Activated CD8-positive, alpha-beta memory T cell treated with anti-CD3 and anti-CD28 coated beads for 4 hours (primary cell): ENCODE measurements at places on chromosomes 1 and 21.

GRCh38 chr1:212606395-212607205, 2.0 kb upstream of the ATF3 start:
- DNase-seq: peak; percentile 15

DNA sequence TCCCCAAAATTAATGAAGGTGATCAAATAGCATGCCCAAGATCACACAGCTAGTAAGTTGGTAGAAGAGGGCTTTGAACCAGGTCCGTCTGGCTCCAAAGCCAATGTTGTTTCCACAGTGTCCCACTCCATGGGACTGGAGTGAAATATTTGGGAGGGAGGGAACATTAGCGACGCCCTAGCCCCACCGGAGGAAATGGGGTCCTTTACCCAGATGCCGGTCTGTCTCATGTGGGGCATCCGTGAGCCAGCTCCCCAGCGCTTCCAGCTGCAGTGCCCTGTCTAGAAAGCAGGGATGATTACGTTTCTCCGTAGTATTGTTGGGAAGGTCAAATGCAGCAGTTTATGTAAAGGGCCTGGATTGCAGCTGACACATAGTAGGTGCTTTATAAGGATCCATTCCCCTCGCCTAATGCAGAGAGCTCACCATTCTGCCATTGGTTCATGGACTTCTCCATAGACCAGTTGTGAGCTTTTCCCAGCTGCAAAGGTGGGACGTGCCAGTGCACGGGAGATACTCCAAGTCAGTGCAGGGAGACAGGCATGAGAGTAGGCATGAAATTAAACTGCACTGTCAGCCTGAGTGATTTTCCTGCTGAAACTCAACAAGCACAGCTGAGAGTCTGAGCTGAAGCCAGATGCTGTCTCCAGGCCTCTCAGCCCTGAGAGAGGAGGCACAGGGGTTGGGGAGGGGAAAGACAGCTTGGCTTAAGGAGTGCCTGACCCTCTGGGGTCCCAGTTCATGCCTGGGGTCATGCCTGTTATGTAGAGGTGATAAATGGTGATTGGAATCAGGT, 24.7 kb downstream of the QSOX1 start:
- no peak for DNase-seq

DNA sequence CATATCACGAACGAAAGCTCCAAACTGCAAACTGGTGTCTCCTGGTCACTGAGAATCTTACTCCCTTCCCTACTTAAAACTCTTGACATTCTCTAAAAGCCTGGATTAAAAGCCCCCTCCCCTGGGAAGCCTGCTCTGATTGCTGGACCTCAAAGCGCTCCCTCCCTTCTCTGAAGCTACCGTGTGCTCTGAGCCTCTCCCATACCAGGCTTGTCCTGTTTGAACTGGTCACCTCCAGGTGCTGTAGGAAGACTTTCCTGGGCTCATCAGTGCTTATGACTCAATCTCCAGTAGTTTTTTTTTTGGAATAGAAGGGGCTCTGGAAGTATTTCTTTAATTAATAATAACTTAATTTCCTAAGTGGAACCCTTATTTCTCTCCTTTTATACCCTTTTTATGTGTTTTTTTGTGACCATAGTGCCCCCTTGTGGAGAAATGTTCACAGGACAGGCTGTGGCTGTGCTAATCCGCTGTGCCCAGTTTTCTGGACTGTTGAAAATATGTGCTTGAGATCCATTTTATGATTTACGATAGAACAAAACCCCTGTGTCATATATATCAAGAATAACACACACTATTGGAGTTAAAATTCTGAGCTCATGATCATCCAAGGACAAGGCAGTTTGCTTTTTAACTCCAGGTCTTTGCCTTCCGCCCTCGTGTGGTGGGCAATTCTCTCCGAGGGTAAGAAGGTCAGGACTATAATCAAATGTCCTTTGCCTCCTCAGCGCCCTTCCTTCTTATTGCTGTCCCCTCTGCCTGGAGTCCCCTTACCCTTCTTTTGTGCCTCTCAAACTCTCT, 16.9 kb downstream of the MTARC1 start:
- no peak for DNase-seq

GRCh38 chr1:219744652-219745469, 132.0 kb upstream of the ZC3H11B start:
- no peak for DNase-seq

DNA sequence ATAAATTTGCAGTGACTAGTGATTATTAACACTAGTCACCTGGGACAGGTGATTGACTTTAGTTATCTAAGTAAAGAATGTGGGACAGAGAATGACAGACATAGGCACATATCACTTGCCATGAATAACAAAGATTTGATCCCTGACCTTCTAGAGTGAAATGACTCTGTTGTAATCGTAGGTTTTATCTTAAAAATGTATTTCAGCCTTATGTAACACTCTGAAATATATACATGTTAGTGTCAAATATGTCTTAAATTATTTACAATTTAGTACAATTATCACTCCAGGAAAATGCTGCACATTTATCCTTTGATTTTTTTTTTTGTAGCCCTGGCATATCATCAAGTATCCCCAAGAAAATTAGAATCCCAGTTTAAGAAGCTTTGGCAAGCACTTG, 186.4 kb upstream of the PTGFR start:
- no peak for DNase-seq

GRCh38 chr21:16563795-16564194, 834.0 kb downstream of the USP25 start:
- no peak for DNase-seq

DNA sequence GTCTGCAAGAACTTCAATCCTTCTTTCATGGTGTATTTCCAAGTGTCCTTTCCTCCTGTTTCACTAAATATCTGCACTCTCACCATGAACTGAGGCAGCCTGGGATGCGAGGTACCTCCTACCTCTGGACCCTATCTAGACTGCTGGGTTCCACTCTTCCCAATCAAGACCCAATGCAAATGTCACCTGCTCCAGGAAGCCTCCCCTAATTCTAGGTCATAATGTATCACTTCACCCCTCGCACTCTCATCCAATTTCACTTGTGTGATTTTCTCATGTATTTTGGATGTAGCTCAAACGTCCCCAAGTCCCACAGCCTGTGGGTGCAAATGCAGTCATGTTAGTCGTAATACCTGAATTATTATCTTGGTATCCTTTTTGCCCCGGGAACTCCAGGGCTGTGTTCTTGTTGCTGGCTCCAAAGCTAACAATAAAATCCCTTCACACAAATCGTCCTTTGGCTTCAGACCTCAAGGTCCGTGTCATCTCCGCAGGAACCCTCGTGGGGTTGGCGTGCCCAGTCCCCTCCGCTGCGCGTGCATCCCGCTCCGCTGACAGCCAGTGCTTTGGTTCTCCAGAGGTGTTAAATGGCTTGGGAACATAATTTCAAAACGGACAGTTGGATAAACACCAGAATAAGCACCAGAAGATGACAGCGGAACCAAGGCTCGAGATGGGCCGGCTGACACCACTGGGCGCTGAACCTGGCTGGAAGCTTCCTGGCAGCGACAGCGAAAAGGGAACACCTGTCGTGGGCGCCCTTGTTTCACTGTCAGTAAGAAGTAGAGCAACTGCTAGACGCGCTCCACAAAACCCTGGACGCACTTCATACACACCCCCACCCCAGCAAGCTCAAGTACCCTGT, 1.0 kb upstream of the BACH1 start:
- DNase-seq: no peak

DNA sequence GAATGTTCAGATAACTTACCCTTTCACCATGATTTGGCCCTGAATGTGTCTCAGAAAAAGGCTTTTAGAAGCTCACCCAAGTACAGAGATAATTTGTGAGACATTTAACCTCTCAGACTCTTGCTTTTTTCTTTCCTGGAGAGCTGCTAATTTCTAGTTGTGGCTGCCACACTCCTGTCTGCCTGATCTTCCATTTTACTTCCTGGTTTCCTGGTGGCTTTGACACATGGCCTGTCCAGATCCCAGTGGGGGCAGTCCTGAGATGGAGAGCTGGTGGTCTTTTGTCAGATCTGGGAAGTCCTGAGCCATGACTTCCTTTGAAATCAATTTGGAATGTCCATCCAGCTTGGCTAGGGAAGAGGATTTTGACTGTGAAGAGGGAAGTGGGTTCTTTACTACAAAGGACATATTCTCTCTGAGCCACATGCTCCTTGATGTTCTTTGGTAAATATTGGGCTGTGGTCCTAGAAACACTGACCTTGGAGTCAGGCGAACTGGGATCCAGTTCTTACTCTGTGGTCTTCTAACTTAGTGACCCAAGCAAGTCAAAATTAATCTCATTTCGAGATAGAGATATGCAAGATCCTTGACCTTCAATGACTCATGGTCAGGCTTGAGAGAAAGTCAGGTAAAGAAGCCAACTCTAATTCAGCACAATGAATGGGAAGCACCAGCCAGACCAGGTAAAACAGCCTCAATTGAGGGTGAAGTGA, 78.0 kb upstream of the HSD17B7 start:
- DNase-seq: no peak

GRCh38 chr1:225526878-225527277, 99.0 kb upstream of the LBR start:
- no peak for DNase-seq

GRCh38 chr1:171801487-171801891, 20.0 kb downstream of the METTL13 start:
- no peak for DNase-seq

GRCh38 chr1:168347630-168348029, 67.0 kb downstream of the TBX19 start:
- no peak for DNase-seq

GRCh38 chr1:218705911-218706893, 361.1 kb downstream of the TGFB2 start:
- no peak for DNase-seq

GRCh38 chr1:236213534-236213933, 68.2 kb downstream of the ERO1B start:
- no peak for DNase-seq

- no peak for DNase-seq
Measured at GRCh38 chr1:48917901-48918603, 141.4 kb upstream of the BEND5 start.

DNA sequence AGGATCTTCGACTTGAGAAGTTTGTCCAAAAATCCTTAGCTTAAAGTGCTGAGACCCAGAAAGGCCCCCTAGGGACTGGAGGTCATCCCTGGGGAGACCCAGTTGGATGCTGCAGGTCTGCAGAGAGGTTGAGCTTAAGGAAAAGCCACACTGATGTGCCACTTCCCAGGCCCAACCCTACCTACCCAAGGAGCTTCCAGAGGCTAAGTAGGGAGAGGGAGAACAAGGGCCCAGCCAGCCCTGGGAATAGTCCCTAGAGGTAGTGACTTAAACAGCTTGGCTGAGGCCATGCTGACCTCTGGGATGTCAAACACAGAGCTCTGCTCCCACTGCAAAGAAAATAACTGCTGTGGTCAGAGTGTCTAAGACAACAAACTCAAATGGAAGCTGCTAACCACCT, 693.7 kb downstream of the MATN1 start:
- DNase-seq: no peak

DNA sequence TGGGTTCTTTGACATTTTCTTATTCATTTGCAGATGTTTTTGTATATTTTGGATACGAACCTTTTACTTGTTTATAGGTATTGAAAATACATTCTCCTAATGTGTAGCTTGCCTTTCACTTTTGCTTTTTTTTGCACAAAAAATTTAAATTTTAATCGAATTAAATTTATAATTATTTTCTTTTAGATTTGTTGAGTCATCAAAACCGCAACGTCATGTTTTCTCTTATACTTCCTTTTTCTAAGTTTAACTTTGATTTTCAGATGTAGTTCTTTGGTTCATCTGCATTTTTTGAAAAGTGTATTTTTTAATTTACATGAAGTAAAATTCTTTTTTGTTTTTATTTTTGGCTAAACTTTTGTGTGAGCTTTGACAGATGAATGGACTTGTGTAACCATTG, 243.7 kb upstream of the DPYD start:
- no peak for DNase-seq

GRCh38 chr1:110875216-110875731, 2.3 kb downstream of the CD53 start:
- no peak for DNase-seq

DNA sequence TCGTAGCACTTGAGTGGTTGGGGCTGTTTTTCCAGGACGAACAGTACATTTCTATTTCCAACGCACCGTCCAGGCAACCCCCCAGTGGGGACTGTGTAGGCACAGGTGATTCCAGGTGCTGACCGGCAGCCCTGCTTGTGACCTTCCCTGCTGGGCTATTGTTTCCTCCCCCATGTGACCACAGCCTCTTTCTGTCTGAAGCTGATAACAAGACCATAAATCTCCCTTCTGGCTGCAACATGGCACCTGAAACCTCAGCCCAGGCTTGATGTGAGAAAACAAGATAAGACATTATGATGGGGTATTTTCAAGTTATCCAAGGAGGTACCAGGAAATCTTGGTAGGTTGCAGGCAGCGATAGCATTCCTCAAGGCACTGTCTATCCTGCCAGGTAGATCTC, 48.2 kb downstream of the HLX start:
- DNase-seq: no peak

DNA sequence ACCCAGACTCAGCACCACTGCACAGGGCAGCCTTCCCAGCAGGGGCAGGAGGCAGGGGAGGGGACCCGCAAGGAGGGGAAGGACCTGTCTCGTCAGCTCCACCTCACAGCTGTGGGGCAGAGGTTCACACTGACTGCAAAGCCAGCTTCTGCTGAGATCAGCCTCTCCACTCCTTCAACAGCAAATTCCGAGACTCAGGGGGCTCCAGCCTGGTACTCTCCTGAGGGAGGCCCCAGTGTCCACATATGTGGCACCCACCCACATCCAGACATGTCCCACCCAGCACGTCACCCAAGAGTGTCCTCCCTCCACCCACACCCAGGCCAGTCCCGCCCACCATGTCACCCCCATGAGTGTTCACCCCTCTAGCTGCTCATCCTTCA, 329.5 kb downstream of the NPHP4 start:
- DNase-seq: no peak

DNA sequence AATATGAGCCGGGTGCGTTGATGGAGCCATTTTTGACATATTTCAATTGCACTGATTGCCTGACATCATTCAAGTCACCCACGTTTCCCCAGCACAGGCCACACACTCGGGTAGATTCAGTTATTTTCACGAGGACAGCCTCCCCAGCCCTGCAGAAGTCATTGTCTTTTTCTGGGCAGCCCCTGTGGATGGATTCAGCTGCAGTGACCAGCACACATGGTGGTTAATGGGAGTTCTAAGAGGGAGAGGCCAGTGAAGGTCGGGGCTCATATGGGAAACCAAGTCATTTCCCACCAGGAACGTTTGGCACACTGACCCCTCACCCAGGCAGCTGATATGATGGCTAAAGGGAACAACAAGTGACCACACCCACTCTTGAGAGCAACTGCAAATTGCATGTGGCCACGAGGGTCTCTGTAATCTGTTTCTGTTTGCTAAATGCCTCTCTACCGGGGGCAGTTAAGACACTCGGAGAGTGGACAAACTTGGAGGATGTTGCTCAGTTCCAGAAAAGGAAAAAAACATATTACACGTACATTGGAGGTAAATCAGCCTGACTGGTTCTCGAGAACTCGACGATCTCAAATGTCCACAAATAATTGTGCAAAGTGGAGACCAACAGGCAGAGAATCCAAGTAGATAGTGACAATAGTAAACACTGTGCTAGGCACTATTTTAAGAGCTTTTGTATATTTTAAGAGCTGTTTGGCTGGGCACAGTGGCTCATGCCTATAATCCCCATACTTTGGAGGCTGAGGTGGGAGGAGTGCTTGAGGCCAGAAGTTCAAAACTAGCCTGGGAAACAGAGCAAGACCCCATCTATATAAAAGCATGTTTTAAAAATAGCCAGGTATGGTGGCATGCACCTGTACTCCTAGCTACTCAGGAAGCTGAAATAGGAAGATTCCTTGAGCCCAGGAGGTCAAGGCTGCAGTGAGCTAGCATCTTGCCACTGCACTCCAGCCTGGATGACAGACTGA, 167.2 kb upstream of the IRF2BP2 start:
- DNase-seq: no peak

- no peak for DNase-seq
Measured at GRCh38 chr1:86692641-86693040, 11.7 kb upstream of the SH3GLB1 start.
